ENCODE measurements at places on chromosomes 3 and 15.

GRCh38 chr15:100295939-100296565 lies 45.7 kb downstream of the ADAMTS17 start:
- no peak for DNase-seq

GRCh38 chr15:63110428-63111026 lies 11.1 kb upstream of the LACTB start:
- DNase-seq = no peak

- DNase-seq = no peak
These were observed 7.9 kb upstream of the BCL2A1 start for GRCh38 chr15:79978655-79979514.

GRCh38 chr15:80252121-80252518 lies at the start of gene CTXND1:
Gene CTXND1, minus strand, starts transcription at chr15:80252213. Its CDS starts 50,264 bp downstream, at chr15:80201949.
- DNase-seq = no peak

Data from activated gamma-delta T cell treated with Interleukin-2 at 50 U/mL for 16 hours (primary cell).